Cardiac fibroblast (primary cell): ENCODE measurements at places on chromosomes 11 and 22.

DNA sequence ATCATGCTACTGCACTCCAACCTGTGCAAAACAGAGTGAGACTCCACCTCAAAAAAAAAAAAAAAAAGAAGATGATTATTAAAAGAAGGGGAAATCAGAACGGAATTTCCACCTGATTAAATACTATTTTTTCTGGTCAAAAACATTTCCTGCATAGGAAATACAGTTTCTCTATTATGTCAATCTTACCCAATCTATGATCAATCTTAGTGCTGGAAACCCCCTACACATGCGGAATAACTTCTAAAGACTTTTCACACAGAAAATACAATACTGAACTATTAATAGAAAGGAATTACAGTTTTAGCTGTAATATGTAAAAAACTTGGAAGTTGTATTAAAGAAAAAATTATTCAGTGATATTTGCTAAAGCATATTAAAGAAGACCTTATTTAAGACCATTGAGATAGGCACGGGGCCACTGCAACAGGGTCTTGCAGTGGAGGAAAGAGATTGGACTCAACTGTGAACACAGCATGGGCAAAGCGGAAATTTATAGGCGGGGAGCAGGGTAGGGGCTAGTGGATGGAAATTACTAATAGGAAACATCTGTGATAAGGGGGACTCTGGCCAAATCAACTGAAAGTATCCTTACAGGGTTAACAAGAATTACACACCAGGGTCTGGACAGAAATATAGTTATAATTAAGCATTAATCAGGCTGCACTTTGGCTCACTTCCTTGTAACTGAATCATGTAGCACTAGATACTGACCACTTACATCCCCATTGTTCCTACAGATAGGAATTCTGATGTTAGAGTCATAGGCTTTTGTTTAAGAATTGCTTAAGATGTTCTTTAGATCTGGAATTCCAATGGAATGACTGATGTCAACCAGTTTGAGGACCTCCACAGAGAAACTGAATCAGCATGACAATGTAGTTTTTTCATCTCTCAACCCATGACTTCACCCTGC, 411.5 kb upstream of the DDI1 start:
- peak; percentile 97 for DNase-seq

DNA sequence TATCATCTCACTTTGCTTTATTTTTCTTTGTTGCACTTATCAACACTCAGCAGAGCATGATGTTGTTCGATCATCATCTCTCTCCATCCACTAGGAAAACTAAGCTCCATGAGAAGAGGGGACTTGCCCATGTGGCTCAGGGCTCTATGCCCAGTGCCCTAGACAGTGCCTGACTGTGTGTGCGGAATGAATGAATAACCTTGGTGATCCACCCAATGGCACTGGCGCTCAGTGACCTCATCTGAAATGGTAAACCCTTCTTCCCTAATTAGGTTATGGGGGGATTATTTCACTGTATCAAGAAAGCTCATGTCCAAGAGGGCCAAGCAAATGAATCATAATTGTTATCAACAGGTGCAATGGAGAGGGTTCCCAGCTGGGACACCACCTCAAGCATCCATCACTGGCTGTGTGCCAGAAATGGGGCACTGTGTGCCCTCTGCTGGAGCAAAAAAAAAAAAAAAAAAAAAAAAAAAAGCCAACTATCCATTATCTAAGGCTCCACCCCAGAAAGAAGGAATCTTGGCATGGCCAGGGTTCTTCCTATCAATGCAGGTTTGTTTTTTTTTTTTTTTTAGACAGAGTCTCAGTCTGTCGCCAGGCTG, 172.6 kb downstream of the LARGE1 start:
- no peak for DNase-seq

DNA sequence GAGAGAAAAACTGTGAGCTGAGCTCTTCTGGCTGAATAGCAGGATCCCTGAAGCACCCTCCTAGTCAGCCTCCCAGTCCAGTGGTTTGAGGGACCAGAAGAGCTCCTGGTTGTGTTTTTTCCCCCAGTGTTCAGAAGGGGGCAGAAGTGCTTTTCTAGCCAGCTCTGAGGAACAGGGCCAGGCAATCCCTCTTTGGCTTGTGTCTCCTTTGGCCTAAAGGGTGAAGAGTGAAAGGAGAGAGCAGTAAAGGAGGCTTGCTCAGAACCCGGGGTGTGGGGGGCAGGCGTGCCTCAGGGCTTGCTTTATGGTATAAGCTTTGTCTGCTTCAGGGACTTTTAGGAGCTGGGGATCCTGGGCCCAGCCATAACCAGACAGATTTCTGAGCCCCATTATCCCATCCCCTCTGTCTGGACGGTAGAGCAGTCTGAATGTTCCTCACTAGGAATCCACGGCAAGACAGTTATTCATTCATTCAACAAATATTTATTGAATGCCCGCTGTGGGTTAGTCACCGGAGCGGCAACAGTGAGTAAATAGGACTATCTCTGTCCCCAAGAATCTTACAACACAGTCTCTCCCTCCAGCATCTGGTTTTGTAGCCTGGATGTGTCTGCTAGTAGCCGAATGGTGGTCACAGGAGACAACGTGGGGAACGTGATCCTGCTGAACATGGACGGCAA, 14.5 kb downstream of the ACP2 start:
- peak; percentile 85 for DNase-seq

GRCh38 chr22:50531962-50532674, 2.3 kb upstream of the TYMP start:
- DNase-seq, result peak; percentile 63

DNA sequence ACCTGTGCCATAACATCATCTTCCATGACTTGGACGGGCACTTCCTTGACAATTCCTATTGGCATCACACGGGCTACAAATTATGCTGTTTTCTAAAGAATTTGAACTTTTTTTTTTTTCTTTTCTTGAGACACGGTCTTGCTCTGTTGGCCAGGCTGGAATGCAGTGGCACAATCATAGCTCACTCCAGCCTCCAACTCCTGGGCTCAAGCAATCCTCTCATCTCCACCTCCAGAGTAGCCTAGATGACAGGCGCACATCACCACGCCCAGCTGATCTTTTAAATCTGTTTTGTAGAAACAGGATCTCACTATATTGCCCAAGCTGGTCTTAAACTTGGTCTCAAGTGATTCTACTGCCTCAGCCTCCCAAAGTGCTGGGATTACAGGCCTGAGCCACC, 3.3 kb upstream of the CRYBB3 start:
- no peak for DNase-seq

DNA sequence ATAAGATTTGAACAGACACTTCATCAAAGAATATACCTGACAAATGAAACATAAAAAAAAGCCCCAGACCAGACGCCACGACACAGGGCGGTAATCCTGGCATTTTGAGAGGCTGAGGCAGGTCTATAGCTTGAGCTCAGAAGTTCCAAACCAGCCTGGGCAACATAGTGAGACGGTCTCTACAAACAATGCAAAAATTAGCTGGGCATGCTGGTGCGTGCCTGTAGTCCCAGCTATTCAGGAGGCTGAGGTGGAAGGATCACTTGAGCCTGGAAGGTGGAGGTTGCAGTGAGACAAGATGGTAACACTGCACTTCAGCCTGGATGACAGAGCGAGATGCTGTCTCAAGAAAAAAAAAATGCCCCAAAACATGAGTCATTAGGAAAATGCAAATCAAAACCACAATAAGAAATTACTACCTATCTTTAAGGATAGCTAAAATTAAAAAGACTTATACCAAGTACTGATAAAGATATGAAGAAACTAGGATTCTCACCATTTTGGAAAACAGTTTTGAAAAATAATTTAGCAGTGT, 91.7 kb upstream of the GRAMD1B start:
- no peak for DNase-seq

DNA sequence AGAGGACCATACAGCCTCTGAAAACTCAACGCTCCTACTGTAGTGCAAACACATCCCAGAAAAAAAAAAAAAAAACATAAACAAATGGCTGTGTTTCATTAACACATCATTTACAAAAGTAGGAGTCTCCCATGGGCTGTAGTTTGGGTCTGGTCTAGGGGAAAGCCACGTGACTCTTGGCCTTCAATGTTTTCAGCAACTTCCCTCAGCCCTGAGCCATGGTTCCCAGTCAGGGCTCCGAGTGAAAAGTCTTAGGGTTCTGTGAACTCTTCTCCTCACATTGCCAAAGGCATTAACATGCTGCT, 58.5 kb downstream of the CSNK2A3 start:
- DNase-seq, result no peak

- DNase-seq, result no peak
Observed at GRCh38 chr22:22926370-22927195, 39.0 kb downstream of the IGLL5 start.

DNA sequence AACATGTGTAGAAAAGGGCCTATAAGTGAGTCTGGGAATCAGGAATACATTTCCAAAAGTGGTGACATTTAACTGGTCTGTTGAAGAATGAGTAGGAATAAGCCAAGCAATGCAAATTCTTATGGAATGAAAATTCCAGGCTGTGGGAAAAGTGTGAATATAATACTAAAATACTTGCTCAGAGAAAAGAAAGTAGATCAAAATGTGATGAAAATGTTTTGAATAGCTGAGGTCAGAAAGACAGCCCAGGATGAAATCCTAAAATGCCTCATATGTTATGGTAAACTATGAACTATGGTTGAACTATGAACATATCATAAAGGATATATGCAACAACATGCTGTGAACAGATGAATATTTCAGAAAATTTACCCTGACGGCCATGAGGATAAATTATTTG, 688.3 kb upstream of the FAT3 start:
- DNase-seq, result no peak

DNA sequence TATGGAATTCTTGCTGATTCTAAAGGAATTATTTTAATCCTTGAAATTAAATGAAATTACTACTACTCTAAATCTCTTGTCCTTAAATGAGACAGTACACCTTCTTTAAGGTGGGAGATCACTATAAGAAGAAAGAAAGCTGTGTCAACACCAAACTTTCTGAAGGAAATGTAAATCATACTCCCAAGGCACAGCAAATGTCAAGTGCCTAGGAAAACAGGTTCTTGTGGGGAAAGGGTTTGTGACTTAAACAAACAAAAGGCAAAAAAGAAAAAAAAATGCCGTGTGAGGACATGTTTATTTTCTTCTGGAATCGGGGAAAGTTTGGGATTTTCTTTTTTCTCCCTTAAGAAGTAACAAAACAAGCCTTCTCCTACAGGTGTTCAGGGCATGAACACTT, 745.1 kb downstream of the DLG2 start:
- DNase-seq, result no peak
